NCI-H187 (cell line): ENCODE measurements at places on chromosomes 7 and 10.

GRCh38 chr10:86707505-86707904 lies 39.2 kb downstream of the LDB3 start:
- DNase-seq = no peak

DNA sequence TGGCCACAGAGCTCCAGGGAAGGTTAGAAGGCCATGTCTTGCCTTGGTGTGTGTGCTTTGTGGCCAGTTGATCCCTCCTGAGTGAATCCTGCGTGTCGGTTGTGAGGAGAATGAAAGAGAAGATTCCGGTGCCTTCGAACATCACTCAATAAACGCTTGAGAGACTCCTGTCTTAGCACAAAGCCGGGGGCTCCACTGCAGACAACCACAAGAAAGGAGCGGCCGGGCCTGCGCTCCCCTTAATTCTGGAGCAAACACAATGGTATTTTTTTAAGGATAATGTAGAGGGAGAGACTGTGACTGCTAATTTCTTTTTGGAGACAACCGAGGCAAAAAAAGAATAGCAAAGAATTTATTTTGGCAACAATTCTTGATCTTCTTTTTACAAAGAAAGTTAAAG lies 286.8 kb upstream of the SHH start:
- no peak for DNase-seq

DNA sequence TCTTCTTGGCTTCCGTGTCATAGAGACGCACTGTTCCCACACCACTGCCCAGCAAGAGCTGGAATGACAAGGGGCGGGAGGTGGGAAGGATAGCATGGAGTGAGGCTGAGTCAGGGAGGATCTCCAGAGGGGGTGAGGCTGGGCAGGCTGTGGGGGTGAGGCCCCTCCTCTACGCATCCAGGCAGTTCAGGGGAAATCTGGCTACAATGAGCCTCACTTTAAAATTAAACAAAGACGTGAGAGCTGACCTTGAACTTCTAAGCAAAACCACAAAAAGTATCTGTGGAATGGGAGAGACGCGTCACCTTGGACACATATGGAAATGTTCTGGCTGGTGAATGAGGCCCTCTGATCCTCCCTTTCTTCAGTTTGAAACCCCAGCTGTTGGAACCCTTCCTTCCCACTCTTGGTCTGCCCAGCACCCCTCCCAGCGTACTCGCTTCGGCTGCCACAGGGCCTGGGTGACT lies 17.7 kb downstream of the WDR91 start:
- DNase-seq = no peak

- DNase-seq = no peak
Measured at GRCh38 chr7:47537716-47538675, 43.9 kb downstream of the TNS3 start.

- DNase-seq = no peak
Measured at GRCh38 chr7:138064856-138065357, 11.4 kb upstream of the AKR1D1 start.

DNA sequence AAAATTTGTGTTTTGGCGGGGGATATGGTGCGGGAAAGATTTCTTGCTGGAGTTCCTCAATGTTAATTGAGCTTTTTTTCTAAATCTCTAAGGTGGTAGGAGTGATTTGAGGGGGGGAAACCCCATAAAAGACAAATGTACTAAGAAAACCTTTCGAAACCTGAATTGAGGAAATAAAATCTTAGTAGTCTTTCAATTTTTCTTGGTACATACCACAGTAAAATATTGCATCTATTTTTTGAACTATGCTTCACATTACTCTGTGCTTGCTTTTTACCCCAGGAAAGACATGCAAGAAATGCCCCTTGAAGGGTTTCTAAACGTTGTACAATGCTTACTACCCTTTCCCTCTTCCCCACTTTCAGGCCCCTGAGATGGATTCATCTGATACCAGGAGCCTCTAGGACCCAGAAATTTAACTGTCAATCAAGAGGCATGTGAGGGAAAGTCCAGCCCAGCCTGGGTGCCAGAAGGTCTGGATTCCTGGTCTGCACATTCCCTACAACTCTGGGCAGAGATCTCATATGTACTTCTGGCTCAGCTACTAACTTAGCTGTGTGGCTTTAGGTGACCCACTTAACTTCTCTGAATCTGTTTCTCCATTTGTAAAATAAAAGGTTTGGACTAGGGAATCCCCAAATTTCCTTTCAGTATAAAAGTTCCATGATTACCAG lies 5.8 kb upstream of the PDCD4 start:
- no peak for DNase-seq

DNA sequence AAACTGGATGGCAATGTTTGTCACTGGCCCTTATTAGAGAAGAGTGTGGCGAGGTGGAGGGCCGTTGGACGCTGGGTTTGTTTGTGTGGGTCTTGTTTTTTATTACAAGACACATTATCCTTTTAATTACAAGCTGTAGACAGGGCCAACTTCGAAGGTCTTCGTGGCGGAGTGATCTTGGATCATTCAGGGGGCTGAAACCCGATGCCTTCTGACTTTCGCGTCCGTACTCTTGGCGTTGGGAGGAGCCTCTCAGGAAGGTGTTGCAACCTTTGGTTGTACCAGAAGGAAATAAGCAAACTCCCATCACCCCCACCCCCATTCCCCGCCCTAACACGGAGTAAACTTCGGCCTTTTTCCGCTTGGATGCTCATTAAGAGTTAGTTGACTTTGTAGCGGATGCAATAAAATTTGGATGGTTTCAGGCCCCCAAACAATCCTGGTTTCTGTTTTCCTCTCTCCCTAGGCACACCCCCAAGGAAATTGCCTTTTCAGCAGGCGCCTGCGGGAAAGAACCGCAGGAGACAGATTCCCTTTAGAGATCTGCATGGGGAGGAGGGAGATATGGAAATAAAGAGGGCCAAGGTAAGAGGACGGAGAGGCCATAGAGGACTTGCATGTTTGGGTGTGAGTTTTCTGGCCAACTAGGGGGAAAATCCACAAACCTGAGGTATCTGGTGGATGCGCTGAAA lies 294.5 kb upstream of the NFE2L3 start:
- no peak for DNase-seq

DNA sequence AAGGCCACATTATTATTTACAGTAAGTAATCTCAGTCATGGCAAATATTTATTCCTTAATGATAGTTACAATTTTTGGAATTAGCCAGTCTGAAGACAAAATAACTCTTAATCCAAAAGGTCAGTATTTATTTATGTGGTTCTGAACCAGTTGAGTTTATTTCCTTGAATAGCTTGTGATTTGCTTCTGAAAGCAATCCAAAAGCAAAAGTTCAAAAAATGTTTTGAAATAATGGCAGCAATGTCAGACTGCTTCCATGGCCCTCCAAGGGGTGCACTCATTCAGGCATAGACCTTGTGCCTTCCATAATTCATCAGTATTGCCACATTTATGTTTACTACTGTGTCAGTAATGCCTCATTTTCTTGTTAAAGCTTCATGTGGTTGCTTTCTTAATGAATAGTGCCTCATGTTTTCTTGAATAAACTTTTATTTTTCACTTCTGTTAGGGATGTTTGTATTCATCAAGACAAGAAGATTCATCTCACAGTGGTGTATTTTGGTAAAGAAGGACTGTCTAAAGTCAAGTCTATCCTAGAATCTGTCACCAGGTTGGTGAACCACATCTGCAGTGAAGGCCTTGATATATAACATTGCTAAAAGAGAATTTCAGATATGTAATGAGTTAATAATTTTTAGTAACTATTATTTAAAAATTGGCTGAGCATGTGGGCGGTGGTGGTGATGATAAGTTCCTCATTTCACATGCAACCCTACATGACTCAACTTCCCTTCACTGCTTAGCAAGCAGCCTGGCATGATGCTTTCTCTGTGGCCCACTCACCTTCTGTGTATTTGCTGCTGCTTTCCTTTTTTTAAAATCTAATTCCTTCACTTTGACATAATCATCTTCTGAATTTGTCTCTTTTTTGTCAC lies 22.0 kb downstream of the CSGALNACT2 start:
- DNase-seq = no peak

- no peak for DNase-seq
Measured at GRCh38 chr10:60367901-60368300, 21.8 kb downstream of the ANK3 start.

DNA sequence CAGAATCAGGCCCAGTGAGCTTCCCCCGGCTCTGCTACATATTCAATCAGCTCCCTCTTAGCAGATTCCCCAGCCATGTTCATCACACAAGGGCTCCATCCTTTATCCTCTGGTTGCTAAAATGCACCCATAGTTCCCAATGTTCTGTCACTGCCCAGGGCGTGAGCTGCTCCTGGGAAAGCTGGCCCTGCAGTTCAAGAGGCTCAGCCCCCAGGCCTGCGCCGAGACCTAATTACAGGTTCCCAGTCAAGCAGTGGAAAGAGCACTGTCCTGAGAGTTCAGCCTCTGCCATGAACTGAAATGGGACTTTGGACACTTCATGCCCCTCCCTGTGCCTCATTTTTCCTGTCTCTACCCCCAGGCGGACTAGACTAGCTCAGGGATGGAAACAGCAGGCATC lies 75.6 kb downstream of the GPR26 start:
- DNase-seq = no peak

- no peak for DNase-seq
Measured at GRCh38 chr10:130773941-130774340, 537.6 kb downstream of the TCERG1L start.

GRCh38 chr10:1938317-1938716 lies 201.0 kb upstream of the ADARB2 start:
- no peak for DNase-seq

GRCh38 chr10:79146611-79147130 lies 77.9 kb downstream of the ZMIZ1 start:
- no peak for DNase-seq

DNA sequence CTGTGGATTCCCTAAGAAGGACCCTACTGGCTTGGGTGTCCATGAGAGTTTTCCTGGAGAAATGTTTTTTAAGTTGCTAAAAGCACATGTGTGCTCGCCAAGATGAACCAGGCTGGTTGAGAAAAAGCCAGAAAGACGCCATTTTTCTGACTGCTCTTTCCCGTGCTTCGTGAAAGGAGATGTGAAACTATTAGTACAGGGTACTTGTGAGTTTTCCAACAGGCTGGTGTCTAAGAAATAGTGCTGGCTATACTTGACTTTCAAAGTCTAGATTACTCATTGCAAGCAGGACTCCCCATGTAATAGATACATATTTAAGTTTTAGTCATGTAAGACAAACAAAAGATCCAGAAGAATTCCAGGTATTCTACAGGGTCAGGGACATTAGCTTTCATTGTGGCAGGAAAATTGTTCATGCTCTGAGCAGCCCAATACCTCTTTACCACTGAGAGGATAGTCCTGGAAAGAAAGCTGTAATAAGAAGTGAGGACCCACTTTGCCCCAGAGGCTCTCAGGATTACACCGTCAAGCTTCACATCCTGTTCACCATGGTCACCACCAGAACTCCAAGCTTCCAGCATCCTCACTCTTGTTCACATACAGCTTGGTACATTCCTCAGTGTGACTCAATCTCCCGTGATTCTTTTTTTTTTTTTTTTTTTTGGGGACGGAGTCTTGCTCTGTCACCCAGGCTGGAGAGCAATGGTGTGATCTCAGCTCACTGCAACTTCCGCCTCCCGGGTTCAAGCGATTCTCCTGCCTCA lies 43.8 kb upstream of the ICA1 start:
- no peak for DNase-seq

GRCh38 chr7:13282377-13282980 lies 595.0 kb downstream of the ARL4A start:
- no peak for DNase-seq

- DNase-seq = no peak
Measured at GRCh38 chr10:130160775-130161174, 24.6 kb downstream of the GLRX3 start.

- DNase-seq = no peak
Measured at GRCh38 chr10:128068398-128069285, 57.6 kb downstream of the MKI67 start.

GRCh38 chr10:104208730-104209129 lies 23.4 kb downstream of the CFAP43 start:
- no peak for DNase-seq

GRCh38 chr7:25032774-25033743 lies 53.1 kb upstream of the OSBPL3 start:
- DNase-seq = no peak

DNA sequence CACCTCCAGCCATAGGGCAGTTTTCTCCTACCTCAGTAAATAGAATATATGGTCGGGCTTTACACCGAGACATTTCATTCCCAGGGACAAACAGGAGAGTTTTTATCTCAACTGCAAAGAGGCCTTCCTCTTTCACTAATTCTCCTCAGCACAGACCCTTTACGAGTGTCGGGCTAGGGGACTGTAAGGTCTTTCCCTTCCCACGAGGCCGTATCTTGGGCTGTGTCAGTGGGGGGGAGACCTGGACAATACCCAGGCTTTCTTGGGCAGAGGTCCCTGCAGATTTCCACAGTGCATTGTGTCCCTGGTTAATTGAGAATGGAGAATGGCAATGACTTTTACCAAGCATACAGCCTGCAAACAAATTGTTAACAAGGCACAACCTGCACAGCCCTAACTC lies 13.2 kb upstream of the ZNF488 start:
- DNase-seq = no peak

GRCh38 chr10:132764108-132764507 lies 21.8 kb downstream of the NKX6-2 start:
- no peak for DNase-seq
